ENCODE measurements at places on chromosomes 1 and 21.

DNA sequence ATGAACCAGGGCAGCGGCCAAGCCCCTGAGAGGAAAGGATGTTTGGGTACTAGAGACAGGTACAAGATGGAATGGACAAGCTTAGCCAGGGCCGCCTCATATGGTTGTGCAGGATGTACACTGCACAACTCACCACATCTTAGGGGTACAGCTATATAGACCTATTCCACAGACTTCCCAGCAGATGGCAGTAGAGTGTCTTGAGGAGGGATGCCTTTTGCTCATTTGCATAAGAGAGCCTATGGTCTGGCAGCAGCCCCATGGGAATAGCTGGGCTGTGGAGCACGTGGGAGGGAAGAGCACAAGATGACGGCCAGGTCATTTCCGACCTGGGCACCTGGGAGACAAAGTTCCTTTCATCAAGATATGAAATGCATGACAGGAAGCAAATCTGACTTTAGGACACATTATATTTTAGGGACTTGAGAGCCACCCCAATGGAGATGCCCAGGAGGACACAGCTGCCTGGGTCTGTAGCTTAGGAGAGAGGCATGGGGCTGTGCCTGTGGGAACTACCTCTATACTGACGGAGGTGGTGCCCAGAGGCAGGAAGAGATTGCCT lies 215.5 kb downstream of the KCNJ6 start:
- DNase-seq, result peak; percentile 38

DNA sequence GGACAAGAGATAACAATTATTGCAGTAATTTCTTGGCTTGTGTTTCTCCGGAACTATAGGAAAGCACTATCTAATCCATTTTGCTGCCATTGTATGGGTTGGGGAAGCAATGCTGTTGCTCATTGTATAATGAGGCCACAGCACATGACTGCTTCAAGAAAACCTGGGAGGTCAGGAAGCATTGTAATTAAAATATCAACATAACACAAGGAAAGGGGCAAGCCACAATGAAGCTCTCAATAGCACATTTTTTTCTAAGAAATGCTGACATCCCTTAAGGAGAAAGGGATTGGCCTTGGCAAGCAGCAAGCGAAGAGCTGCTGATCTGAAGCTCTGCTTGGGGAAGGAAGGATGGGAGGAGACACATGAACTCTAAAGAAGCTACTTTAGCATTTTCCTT lies 44.0 kb downstream of the PLPP3 start:
- DNase-seq, result no peak

DNA sequence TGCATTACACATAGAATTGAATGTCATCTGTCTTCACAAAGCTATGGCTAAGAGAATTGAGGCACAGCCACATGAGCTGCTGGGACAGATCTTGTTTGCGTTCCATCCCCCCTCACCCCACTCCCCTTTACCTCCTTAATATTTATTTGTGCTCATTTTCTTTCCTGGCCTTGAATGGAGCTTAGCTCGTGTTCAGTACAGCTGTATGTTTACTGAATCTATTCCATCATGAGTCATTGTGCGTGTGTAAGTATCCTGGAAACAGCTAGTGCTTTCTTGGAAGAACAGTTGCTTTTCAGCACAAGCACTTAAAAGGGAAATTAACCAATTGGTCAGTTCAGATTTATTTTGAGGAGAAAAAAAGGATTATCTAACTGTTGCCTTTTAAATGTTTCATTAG lies 14.7 kb downstream of the PROX1 start:
- no peak for DNase-seq

- peak; percentile 52 for DNase-seq
Measured at GRCh38 chr1:116909512-116910378, at the start of gene PTGFRN. Gene PTGFRN, plus strand, starts transcription at chr1:116909916. Its CDS starts 288 bp downstream, at chr1:116910204.

GRCh38 chr1:154346276-154346917 lies 21.1 kb downstream of the ATP8B2 start:
- DNase-seq, result no peak

GRCh38 chr1:99808391-99809115 lies 41.6 kb upstream of the AGL start:
- DNase-seq, result peak; percentile 68

DNA sequence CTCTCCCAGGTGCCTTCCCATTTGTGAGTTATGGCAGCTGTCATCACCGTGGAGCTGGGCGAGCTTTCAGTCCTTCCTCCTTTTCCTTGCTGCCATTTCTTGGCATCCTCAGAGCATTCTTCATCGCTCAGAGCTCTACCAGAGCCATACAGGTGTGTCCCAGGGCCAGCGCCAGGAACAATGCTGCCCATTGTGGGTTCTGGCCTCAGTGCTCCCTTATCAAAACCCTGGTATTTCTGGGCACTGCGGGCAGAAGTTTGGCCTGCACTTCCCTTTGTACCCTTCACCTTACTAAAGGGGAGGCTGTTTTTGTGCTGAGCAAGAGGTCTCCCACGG lies 28.5 kb downstream of the RASSF5 start:
- DNase-seq, result no peak

DNA sequence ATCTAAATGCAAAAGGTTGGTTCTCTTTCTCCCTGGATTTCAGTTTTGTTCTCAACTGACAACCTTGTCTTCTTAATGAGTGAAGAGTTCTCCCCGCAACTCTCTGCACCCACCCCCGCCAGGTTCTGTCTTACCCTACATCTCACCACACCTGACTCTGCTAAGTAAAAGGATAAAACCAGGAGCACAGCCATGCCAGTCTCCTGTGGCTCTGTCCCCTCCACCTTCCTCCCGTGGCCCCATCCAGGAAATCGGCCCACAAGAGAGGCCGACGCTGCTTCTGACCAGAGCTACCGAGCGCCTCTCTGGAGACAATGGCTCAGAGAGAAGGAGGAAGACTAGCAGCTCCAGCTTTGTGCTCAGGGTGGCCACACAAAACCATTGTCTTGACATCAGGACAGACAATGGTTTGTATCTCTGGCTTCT lies 72.2 kb downstream of the PLEKHA6 start:
- no peak for DNase-seq

DNA sequence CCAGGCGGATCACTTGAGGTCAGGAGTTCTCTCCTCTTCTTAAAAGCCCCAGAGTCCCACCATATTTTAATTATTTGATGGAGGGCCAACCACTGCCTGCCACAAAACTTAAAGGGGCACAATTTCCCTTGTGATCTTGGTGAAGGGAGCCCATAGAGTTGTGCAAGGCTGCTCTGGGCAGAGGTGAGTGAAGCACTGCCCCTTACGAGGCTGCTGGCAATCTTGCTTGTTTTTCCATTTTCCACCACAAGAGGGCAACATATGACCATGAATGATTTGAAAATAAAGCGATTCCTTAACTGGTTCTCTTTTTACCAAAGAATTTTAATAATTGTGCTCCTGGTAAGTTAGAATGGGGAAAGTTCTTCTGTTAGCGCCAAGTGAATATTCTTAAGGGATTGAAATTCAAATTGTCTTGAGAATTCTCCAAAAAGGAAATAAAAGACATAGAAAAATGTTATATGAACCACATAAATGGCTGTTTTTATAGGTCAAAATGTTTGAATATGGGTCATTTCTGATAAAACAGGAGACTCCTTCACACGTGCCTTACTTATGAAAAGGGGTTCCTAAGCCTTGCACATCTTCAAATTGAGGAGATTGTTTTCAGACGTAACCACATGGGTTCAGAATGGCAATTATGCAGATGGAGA lies 22.7 kb downstream of the PGM1 start:
- DNase-seq, result peak; percentile 64

GRCh38 chr1:4756851-4757580 lies 102.6 kb downstream of the AJAP1 start:
- DNase-seq, result no peak

GRCh38 chr1:219792337-219793021 lies 135.9 kb downstream of the SLC30A10 start:
- no peak for DNase-seq

GRCh38 chr21:21001591-21002100 lies 3.4 kb downstream of the NCAM2 start:
- DNase-seq, result no peak

GRCh38 chr1:243301059-243301458 lies 45.2 kb downstream of the SDCCAG8 start:
- no peak for DNase-seq

GRCh38 chr1:8879922-8880676 lies 1.6 kb upstream of the ENO1 start:
- DNase-seq, result no peak

DNA sequence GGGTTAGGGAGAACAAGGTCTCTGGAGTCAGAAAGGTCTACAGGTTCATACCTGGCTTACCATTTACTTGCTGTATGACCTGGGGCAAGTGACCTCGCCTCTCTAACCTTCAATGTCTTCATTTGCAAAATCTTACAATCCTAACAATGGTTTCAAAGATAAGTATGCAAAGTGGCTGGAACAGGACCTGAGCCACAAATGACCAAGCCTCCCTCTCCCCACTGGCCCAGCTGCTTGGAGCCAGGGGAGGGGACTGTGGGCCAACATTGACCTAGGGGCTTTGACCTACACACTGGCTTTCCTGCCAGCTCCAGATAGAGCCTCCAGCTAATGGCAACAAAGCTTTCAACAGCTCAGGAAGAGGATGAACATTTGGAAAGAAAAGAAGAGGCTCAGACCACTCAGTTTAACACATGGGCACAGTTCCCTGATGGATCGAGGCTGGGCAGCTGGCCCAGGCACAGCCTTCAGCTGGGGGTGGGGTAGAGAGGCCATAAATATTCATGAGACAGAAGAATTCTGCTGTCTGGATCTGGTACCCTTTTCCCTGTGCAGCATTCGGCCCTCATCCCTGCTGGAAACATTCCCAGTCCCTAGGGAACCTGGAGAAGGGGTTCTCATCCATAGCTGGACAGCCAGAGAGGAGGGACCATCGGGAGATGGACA lies 12.9 kb downstream of the PTAFR start:
- DNase-seq, result no peak

GRCh38 chr21:42351626-42352440 lies 1.0 kb upstream of the TFF2 start:
- DNase-seq, result no peak

DNA sequence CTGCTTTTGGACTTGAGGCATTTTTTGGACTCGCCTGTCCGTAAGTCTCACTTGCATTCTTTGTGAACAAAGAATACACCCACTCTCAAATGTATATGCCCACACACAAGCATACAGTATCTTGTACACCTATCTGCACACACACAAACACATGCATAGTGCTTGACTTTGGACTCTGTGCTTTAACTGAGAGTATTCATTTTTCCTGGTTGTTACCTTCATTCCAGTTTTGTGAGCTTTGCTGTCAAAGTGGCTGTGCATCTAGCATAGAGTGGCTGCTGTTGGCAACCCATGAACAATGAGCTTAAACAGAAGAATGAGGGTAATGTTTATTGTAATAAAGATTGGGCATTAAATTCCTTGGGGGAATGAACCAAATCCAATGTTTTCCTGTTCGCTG lies 199.0 kb downstream of the PDE4B start:
- DNase-seq, result no peak

DNA sequence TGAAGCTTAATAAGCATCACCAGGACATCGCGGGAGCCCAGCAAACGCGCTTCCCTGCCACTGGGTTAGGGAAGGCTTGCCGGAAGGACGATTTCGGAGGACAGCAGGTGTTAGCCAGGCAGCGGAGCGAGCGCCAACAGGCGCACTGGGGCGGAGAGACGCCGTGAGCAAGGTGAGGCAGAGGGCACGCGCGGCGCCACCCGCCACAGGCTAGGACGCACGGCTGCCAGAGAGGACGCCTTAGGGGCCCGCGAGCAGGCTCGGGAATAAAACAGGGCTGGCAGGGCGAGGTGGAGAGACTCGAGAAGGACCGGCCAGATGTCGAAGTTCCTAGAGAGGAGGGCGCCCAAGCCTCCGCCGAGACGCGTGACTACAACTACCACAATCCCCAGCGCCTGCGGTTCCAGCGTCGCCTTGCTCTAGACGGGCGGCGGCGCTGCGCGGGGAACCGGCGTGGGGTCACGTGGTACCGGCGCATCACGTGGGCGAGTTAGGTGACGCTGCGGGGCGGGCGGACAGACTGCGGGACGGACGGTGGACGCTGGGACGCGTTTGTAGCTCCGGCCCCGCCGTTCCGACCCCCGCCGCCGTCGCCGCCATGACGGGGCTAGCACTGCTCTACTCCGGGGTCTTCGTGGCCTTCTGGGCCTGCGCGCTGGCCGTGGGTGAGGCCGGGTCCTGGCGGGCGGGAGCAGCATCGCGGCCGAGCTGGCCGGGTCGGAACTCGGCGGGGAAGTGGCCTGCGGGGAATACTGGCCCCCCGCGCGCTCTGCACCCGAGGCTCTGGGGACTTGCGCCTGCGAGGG lies at the start of gene ATP6V0B:
Gene ATP6V0B (plus strand): TSS at position 518 of the 806 bp plus-strand sequence. CDS start 81 bp downstream, at position 599.
- DNase-seq, result peak; percentile 91

DNA sequence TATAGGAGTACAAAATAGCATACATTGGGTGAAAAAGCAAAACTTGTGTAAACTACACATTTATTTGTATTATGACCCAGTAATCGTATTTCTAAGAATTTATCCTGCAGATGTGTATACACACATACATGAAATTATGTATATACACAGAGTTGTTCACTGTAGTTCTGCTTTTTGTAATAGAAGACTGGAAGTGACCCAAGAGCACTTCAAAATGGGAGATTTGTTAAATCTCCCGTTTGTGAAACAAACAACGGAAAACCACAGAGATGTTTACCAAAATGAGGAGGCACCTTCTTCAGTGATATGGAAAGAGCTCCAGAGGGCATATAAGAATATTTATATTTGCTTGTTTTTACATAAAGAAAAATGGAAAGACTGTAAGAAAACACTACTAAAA lies 18.0 kb upstream of the MNDA start:
- no peak for DNase-seq

DNA sequence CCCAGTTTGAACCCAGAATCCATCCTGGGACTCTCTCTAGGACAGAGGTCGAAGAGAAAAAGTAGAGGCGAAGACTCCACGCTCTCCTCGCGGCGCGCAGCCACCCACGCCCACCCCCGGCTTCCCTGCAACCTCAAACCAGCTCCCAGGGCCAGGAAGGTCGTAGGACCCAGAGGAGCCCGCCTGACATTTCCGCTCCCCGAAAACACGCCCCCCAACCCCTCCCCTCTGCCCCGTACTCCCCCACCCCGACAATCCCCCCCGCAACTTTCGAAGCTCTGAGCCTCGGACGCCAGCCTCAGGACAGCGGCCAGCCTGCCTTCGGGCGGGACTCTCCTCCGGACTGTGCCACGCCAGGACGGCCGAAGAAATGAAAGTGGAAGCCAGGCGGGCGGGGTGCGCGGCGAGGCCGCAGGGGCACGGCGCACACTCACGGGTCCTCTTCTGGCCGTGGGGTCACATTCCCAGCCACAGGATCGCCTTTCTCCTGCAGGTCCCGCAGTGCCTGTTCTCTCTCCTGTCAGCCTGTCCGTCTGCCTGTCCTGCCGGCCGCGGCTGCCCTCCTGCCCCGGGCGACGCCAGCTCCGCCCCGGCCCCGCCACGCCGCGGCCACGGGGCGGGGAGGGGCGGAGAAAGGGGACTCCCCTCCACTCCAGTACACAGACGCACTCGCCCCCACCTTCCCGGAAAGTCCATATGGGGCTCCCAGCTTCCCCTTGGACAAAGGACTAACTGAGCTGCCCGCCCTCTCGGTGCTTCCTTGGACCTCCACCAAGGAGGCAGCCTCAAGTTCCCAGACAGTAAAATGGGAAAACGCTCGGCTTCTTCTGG lies at the start of gene MOB3C:
Gene MOB3C (minus strand): TSS at position 535 of the 831 bp plus-strand sequence. CDS start 3,490 bp downstream, outside the sequence.
- peak; percentile 33 for DNase-seq

DNA sequence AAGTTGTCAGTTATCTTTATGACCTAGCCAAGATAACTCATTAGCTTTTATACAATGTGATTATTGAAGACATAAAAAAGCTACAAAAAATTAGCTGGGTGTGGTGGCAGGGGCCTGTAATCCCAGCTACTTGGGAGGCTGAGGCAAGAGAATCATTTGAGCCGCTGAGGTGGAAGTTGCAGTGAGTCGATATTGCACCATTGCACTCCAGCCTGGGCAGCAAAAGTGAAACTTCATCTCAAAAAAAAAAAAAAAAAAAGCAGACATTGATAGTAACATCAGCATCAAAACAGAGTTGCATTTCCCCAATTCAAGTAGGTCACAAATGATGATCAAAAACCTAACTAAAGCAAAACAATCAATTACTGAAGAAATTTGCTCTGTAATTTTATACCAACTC lies 191.4 kb downstream of the PTGER3 start:
- DNase-seq, result no peak

Measured in right renal pelvis (tissue), 4 donors.